B cell (primary cell): ENCODE measurements at places on chromosomes 3 and 15. TPM values are rescaled to one million over a fixed set of nuclear protein-coding genes. Genes with fewer than 3 reads are reported as not detected.
A peak's percentile ranks its signal among the peaks of the same experiment; 100 is the strongest.

DNA sequence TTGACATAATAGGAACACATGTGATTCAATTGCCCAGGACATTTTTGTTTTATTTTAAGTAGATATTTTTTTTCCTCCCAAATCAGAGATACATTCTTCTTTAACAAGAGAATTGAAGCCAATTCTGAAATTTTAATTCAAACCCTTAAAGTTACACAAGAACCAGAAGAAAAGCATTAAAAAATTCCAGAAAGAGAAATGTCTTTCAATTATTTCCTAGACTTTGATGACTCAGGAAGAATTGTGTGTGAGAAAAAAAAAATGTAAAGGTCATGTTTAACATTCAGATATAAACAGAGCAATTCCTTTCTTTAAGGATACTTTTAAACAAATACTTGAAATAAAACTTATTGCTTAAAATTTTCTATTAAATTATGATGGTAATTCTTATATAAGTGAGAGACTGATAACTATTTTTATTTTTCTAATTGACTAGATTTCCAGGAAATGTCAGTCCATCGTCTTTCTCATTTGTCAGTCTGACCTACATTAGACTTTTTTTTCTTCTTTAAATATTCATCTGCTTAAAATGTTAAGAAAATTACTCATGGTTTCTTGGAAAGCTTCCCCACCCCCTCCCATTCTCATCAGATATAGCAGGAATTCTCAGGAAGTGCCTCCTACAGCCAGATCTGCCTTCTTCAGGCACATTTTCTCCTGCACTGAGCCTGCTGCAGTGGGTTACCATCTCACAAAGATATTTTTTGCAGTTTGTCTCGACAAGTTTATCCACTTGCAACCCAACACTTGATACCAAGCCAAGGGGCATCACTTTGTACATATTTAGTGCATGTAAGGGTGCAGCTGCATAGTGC lies 261.8 kb upstream of the CBLB start:
- DNase-seq, result no peak

DNA sequence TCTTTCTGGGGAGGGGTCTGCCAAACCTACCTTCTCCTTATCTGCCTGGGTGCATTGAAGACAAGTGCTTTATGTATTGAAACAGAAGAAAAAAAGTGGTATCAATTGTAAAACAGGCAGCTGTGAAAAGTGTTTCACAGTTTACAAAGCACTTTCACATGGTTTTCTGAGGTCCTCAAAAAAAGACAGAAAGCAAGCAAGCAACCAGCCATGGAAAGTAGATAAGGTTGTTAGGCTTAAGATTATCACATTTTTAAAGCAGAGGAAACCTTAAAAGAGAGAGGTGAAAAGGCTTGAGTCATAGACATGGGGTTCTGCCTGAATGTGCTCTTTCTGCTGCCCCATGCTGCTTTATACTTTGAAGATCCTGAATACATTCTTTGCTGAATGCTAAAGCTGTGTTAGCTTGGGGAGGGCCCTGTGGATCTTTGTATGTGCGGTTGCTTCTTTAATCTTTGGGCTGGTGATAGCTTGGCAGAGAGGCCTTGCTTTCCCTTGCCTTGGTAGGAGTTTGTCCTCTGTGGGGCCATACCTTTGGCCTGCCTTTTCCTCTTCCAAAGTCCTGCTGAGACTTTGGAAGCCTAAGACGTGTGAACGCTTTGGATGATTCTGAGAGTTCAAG lies 2.6 kb downstream of the SMAD3 start:
- no peak for DNase-seq

DNA sequence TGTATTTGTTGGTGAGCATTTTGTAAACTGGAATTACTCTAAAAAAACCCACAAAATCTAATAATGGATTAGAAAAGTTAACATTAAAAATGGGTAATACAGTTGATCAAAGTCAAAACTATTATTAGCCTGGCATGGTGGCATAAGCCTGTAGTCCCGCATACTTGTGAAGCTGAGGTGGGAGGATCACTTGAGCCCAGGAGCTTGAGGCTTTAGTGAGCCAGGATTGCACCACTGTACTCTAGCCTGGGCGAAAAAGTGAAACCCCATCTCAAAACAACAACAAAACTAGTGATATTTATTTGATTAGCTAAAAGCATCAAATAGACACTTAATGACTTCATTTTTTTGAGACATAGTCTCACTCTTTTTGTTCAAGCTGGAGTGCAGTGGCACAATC lies 3.6 kb downstream of the SNX1 start:
- DNase-seq, result no peak

- no peak for DNase-seq
Measured at GRCh38 chr15:62912282-62912681, 130.3 kb upstream of the TPM1 start.

GRCh38 chr3:115040673-115041286 lies 106.3 kb downstream of the ZBTB20 start:
- DNase-seq, result peak; percentile 55

Gene SLC2A2
- not detected in 2 replicates for total RNA-seq

Gene RPL4
- total RNA-seq, result 2,389 and 2,546 TPM in 2 replicates
